ENCODE measurements at places on chromosomes 12 and 14.

- peak; percentile 64 for DNase-seq
Observed at GRCh38 chr14:52949711-52950409, 990 bp downstream of the FERMT2 start.

DNA sequence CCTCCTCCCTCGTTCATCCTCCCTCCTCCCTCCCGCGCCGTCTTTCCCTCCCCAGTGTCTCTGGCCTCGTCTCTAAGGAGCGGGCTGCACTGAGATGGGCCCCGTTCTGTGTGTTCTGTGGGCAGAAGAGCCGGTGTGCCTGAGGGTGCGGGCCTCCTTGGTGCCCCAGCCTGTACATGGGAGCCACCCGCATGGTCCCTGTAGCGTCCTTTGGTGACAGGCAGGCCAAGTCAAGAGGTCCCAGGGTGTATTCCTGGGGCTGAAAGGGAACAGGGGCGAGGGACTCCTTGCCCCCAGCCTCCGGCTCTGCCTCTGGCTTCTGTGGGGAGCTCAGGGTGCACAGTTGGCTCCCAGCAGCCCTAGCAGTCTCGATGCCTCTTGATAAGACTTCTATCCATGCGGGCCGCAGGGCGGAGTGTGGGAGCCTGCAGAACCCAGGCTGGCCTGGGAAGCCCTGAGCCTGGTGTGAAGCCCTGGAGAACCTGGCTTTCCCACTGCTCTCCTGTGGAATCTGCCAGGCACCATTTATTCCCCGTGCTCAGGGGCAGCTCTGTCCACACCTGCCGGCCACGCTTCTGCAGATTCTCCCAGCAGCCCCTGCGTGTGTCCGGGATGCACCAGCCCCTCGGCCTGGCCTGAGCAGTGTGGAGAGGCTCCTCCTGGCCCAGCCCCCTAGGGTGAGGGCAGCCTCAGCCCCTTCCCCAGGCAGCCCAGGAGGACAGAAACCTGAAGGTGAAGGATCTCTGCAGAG lies 181.3 kb downstream of the KIF26A start:
- no peak for DNase-seq

DNA sequence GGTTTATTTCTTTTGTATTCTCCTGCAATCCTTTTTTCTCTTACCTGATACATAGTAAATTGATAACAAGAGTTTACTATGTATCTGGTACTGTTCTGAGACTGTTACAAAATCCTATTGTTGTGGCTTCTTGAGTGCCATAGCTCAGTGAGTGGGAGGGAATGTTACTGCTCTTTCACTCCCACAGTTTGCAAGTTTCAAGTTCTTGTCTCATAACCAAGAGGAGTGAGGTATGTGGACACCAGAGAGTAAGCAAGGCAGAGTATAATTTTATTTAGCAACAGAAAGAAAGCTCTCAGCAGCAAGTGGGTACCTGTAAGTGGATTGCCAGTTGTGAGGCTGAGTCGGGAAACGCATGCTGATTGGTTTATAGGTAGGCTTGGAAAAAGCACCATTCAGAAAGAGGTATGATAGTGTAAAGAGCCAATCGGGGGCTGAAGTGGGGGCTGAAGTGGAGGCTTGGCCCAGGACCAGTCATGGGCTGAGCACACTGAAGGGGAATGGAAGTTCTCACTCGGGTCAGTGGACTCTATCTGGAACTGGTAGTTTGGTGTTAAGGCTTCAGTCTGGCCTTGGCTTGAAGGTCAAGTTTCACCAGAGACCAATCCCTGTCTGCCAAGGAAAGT lies 850.8 kb downstream of the TMTC2 start:
- DNase-seq, result no peak

- no peak for DNase-seq
Observed at GRCh38 chr12:53064613-53065436, 14.4 kb downstream of the SPRYD3 start.

- no peak for DNase-seq
Observed at GRCh38 chr12:50188875-50189575, 21.9 kb upstream of the CERS5 start.

- no peak for DNase-seq
Observed at GRCh38 chr14:50362764-50363713, 33.6 kb downstream of the CDKL1 start.

DNA sequence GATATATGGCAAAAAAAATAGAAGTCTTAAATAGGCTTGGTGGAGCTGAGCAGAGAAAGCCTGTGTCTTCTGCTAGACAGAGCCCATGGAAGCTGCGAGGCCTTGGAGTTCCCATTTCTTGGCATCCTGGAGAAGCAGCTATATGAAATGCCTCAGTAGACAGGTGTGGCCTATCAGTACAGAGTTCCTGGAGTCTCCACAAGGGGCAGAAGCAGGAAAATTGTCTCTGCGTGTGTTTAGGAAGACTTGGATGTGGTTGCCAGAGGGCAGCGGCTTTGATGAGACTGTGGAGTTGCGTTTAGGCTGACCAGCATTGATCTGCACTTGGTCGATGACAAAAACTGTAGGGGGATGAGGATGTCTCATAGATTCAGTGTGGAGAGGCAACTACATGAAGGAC lies 334.5 kb upstream of the SEL1L start:
- DNase-seq, result no peak

DNA sequence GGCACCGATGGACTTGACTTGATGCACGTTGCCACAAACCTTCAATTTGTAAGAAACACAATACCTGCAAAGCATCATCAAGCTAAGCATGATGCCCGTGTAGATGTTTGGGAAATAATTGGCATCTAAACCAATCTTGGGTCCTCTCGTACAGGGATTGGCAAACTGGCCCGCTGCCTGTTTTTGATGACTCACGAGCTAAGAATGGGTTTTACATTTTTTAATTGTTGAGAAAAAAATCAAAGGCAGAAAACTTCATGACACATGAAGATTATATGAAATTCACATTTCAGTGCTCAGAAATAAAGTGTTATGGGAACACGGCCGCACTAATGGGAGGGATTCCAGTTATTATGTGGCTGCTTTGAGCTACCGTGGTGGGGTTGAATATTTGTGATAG lies 10.9 kb downstream of the MTA1 start:
- DNase-seq, result peak; percentile 76

DNA sequence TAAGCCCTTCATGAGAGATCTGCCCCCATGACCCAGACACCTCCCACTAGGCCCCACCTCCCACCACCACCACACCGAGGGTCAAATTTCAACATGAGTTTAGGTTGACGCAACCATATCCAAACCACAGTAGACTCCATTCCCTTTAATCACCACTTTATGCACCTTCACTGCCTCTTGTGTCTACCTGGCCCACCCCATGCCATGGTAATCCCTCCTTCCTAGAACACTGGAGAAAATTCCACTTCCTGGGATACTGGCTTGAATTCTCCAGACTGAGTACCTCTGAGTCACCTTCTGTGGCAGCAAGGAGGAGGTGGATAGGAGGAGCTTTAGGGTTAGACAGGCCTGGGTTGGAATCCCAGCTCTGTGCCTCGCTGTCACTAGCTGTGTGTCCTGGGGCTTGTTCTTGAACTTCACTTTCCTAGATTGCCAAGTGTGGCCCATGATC lies 26.1 kb upstream of the CIPC start:
- peak; percentile 23 for DNase-seq

Data from fibroblast of skin of right biceps (primary cell).